ENCODE measurements at places on chromosomes 13 and 19.

DNA sequence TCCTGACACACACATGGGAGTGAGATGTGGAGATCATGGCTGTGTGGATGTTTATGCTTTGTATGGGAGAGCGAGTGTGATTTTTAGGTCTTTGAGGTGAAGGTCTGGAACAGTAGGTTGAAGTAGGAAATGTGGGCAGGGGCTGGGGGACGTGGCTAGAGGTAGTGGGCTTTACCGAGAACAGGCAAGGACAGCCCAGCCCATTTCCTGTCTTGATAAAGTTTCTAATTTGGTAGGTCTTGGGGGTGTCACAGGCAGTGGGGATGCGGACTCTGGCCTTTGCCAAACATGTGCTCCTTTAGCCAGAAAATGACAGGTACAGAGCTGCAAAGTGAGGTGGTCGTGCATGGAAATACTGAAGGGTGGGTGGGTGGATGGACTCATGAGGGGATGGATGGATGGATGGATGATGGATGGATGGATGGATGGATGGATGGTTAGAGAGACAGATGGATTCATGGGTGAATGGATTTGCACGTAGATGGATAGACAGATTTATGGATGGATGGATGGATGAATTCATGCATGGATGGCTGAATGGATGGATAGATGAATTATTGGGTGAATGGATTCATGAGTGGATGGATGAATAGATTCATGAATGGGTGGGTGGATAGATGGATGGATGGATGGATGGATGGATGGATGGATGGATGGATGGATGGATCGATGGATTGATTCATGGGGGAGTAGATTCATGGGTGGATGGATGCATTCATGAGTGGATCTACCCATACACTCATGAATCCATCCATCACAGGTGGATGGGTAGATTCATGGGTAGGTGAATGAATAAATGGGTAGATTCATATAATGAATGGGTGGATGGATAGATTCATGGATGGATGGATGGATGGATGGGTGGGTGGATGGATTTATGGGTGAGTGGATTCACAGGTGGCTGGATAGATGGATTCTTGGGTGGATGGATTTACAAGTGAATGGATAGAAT is 69.3 kb upstream of the USE1 start:
- no peak for DNase-seq

GRCh38 chr19:23345838-23346237 is 49.4 kb downstream of the ZNF91 start:
- DNase-seq = no peak

GRCh38 chr19:38448225-38448624 is 14.7 kb downstream of the RYR1 start:
- DNase-seq = no peak

DNA sequence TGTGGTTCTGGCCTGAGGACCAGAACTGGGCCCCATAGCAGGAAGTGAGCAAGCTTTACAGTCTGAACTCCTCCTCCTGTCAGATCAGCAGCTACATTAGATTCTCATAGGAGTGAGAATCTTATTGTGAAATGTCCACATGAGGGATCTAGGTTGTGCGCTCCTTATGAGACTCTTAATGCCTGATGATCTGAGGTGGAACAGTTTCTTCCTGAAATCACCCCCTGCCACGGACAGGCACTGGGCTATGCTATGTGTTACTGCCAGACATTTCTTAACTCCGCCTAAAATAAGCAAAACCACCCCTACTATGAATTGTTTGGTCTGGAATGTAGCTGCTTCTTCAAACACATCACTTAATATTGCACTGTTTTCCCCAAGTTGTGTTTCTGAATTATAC is 4.6 kb downstream of the FBXL3 start:
- DNase-seq = peak; percentile 56

- DNase-seq = no peak
Observed at GRCh38 chr19:51808333-51808986, 13.5 kb downstream of the FPR3 start.

DNA sequence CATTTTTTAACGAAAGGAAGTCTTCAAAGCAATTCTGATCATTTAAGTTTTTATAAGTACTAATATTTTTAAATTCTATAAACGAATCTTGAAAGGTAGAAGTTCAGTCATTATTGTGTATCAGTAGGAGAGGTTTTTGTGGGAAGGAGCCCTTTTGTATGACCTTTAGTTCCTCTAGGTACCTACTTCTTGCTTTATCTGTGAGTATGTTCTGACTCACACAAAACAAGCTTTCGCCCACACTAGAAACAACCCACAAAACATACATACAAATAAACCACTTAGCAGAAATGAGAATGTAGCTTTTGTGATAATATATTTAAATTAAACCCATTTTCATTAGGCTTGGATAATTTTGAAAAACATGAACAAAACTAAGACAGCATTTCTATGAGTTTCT is 27.8 kb downstream of the ERCC5 start:
- no peak for DNase-seq

DNA sequence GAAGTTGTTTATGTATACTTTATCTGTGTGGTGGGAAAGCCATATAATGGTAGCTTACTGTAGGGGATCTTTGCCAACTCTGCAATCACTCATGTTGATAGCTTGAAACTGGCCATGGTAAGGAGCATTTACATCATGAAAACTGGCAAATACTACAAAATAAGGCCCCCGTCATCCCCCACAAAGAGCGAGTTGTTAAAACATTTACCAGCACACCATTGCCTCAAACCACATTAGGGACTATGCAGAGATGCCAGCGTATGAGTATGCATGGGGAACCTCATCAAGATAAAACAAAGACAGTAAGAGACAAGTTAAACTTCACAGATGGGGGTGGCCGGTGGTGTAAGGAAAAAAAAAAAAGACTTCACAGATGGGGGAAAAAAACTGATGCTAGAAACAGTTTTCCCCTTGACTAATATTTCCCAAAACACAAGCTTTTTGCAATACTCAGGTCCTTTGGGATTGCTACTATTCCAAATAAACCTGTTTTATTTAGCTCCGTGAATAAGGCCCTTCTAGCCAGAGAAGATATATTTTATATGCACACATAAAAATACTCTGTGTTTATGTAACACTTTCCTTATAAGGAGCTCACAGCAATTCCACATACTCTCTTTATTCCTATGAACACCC is 70.6 kb upstream of the SERP2 start:
- DNase-seq = no peak

DNA sequence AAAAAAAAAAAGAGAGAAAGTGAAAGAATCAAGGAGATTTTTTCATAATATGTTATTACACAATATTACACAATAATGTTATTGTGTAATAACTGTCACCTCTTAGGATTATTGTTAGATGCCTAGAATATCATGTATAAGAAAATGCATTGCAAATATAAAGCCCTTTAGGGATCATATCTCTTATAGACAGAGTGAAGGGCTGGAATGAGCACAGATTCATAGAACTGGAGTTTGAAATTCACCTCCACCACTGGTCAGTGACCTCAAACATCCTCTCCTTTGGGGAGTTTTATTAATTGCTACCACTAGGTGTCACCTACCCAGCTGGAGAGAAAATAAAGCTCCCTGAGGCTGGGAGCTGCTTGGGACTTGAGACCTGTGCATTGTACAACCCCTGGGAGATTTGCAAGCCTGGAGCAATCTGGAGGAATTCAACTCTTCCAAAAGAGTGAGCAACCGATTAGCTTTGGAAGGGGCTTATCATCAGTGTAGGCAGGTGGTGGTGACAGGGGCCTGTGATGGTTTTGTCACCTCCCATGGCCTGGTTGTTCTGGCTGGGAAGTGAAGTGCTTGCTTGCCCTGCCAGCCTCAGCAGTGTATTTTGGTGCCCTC is 30.3 kb upstream of the FRY start:
- peak; percentile 70 for DNase-seq

GRCh38 chr13:102128216-102128810 is 273.5 kb downstream of the FGF14 start:
- DNase-seq = no peak

DNA sequence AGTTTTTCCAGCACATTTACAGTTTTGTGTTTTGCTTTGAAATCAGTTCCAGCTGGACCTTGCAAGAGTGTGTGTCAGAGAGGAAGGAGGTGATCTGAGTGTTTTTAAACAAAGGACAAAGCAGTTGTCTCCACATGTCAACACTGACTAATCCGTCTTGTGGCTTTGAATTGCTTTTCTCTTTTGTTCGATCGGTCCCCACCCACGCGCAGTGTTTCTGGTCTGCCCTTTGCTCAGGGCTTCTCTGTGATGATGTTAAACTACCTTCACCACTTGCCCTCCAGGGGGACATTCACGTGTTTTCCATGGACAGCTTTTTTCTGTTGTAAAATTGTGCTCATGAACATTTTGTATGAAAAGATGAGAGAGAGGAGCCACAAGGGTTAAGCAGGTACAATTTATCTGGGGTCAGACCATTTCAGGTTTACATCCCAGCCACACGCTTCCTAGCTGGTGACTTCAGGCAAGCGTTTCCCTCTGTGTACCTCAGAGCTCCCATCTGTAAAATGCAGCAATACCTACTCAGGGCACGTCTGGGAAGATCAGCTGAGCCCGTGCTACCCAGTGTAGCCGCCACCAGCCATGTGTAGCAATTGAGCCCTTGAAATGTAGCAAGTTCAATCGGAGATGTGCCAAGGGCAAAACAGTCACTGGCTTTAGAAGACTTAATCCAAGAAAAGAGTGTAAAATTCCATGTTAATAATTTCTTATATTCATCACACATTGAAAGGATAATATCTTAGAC is 13.5 kb upstream of the PLA2G4C start:
- DNase-seq = no peak

- DNase-seq = no peak
Observed at GRCh38 chr13:103394618-103395017, 328.4 kb upstream of the SLC10A2 start.

GRCh38 chr19:37699057-37699456 is 20.5 kb downstream of the ZNF607 start:
- no peak for DNase-seq

- no peak for DNase-seq
Observed at GRCh38 chr13:79534596-79534995, 53.6 kb downstream of the NDFIP2 start.

DNA sequence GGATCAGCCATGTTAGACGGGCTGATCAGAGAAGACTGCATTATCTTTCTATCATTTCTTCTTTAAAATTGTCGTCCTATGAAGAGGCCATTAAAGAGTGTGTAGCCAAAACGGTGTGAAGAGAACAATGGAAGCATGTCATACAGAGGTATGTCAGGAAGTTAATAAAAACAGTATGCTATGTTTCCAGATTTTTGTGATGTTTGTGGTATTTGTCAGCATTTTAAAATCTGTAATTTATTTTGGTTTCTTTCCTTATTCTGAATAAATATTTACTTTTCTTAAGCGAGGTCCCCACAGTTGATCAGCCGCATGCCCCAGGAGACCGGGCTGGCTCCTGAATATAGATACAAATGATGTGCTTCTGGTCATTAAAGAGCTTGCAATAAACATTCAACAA is 142.9 kb upstream of the SERP2 start:
- no peak for DNase-seq

- peak; percentile 72 for DNase-seq
Observed at GRCh38 chr19:6739883-6740588, 556 bp downstream of the TRIP10 start.

DNA sequence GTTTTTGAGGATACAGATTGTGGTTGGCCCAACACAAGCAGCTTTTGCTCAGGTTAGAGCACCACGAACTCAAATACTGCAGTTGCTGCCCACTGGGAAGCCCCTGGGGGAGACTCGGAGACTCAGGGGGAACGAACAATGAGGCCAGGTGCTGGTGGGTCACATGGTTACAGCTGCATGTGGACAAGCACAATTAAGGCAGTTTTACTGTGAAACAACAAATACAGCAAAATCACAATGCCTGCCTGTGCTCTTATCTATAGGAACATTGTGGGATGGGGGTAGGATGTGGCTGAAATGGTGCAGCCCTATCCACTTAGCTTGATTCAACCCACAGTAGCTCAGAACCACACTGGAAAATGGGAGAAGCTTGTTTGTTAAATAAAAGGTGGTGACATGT is 119.7 kb upstream of the SPATA13 start:
- DNase-seq = no peak

GRCh38 chr19:928471-929202 is 2.8 kb downstream of the ARID3A start:
- no peak for DNase-seq

DNA sequence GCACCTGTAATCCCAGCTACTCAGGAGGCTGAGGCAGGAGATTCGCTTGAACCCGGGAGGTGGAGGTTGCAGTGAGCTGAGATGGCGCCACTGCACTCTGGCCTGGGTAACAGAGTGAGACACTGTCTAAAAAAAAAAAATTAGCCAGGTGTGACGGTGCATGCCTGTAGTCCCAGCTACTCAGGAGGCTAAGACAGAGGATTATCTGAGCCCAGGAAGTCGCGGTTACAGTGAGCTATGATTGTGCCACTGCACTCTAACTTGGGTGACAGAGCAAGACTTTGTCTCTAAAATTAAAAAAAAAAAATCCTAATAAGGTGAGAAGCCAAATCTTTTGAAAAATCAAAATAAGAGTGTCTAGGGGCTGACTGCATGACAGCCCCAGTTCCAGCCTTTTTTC is 9.7 kb upstream of the CEBPA start:
- no peak for DNase-seq

DNA sequence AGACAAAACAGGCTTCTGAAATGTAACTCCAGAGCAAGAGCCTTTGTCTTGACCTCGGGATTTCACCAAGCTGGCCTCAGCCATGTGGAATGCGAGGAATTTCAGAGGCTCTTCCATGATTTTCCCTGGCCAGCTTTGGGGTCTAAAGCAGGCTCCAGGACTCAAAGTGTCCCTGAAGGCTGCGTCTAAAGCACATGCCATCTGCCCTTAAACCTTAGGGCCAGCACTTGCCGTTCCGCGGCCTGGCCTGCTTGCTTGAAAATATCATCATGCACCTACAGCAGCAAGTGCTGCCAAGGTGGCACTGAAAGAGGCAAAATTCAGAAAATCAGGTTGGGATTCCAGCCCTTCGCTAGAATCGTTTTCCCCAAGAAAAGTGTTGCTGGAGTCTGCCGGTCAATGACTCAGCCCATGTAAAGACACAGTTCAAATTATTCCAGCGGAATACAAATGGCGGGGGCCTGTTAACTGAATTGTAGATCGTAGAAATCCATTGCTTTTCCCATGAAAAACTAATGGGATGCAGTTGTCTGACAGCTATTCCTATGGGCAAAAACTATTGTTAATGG is 105.7 kb upstream of the RAP2A start:
- no peak for DNase-seq

- DNase-seq = no peak
Observed at GRCh38 chr19:43132696-43133095, 50.2 kb upstream of the PSG2 start.

DNA sequence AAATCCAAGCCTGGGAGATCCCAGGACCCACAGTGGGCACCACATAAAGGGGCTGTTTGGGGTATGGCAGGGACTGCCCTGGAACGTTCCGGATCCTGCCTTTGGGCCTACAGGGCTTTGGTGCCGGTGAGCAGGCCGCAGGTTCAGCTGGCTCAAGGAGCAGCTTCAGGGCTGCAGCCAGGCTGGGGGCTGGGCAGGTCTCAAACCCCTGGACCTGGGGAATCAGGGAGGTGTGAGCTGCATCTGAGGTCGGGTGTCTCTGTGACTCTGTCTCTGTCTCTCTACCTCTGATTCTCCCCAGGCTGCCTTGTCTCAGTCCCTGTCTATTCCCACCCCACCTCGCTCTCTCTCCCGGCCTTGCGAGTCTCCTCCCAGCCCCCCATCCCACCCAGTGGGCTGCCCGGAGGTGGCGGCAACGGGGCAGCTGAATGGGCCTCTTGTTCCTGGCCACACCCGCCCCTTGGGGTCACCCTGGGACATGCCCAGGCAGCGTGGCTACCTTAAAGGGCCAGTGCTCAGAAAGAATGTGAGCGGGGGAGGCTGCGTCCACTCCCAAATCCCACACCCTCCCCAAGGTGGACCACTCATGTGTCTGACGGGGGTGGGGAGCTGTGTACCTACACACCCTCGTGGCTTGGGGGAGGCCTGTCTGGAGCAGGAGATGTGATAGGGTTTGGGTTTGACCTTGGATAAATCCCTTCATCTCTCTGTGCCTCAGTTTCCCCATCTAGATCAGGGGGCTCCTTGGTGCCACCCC is 31.1 kb downstream of the NFIC start:
- DNase-seq = no peak
